ENCODE measurements at places on chromosomes 3 and 15.
A peak's percentile ranks its signal among the peaks of the same experiment; 100 is the strongest.

DNA sequence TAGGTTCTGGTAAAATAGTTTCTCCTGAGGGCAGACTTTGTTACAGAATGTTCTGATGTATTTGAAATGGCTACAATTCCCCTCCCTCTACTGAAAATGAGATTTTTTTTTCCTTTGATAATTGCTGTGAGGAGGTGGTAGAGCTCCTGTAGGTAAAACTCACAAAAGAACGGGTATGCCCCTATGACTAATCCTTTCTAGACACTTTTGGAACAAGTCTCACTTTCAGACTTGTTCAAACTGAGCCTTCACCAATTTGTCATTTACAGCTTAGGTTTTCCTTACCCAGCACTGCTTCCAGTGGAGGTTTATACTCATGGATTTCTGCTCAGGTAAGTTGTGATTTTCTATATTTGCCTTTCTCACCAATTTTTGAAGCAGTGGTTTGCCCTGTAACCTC, 115.6 kb downstream of the NLGN1 start:
- peak; percentile 2 for DNase-seq

DNA sequence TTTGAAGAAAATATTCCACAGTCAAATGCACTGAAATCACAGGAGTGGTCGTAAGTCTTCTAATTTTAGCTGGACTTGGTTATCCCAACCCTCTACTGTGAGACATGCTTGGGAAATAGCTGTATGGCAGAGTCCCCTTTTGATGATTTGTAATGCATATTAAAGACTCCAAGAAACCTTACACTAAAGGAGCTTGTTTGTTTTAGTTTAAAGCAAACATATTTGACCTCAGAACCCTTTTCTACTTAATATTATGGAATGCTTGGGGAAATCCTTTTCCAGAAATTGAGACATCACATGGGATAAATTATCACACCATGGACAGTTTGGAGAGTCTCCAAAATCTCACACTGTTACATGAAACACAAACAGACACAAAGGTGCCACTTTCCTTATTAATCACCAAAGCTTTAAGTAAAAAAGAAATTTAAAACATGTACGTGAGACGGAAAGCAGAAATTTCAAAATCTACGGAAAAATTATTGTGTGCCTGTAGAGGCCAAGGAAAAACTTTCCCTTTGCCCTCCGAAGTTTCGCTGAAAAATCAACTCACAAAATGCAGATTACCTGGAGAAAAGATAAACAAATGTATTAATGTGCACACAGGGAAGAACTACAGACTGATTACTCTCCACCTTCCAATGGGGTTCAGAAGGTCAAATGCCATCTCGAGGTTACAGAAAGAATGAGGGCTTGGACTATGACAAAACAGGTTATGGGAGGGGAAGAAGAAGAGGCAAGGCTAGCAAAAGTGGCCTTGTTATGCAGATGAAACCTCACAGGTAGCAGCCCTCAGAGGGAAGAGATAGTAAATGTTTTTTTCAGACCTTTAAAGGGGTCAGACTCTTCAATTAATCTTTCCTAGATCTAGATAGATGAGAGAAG, 7.0 kb upstream of the CPB1 start:
- DNase-seq: no peak

GRCh38 chr3:117719316-117719926, 1009.8 kb downstream of the TUSC7 start:
- peak; percentile 12 for DNase-seq

DNA sequence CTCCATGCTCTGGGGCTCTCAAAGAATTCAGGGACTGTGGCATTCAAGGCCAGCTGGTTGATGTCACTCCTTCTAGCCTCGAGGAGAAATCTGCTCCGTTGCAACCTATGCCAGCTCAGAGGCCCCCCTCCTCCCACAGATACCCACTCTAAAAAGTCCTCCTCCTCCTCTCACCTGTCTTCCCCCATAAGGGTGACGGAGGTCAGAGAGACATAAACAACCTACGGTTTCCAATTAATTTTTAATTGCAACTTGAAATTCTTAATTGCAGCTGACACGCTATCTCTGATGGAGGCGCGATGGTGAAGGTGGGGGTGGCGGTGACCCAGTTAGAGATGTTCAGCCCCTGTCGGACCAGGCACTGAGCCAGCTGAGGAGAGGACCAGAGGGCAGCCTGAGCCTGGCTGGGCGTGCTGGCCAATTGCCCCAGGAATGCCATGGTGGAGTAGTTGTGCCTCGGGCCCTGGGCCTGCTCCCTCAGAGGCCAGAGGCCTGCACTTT, 43.2 kb upstream of the INSYN1 start:
- no peak for DNase-seq

DNA sequence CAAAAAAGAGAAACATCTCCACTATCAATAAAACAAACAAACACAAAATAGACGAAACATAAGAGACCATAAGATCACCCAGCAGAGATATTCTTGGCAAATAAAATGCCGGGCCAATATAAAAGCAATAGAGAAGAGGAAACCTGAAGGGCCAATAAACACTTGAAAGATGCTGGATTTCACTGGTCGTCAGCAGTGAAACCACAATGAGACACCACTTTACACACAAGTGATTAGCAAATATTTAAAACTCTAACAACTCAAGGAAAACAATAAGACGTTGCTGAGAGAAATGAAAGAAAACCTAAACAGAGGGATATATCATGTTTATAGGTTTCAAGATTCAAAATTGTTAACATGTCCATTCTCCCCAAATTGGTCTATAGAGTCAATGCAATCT, 148.5 kb downstream of the WDR76 start:
- no peak for DNase-seq

GRCh38 chr3:18625085-18625484, 199.9 kb upstream of the SATB1 start:
- DNase-seq: no peak

DNA sequence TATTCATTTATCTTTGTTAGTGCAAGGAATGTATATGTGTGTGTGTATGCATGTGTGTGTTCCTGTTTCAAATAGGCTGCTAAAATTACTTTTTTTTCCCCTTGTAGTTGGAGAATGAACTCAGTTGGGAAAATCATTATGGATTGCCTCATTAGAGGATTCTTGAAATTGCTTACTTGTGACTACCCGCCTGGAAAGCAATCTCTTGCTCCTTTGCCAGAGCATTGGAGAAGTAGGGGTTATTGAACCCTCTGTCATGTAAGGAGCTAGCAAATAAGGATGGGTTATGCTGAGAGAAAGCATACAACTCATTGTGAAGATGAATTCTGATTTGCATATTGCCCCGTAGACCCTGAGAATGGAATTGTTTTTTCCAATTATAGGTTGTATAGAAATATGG, 474.5 kb downstream of the CADM2 start:
- no peak for DNase-seq

GRCh38 chr15:66212563-66212921, 41.0 kb downstream of the MEGF11 start:
- no peak for DNase-seq

DNA sequence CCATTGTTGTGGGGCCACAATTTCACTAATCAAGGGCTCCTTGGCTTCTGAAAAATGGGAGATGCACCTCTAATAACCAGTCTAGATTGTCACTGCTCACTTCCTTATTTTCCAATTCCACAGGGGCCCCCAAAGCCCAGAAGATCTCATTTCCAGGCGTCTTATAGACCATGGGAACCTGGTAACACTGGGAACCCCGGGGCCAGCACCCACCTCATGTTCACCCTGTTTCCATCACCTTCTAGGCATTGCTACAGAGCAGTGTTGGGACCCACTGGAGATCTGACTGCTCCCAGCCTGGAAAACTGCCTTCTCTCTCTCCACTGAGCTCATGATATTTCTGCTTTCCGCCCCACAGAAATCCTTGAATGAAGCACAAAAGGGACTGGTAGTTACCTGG, 61.5 kb downstream of the TFRC start:
- DNase-seq: no peak

- DNase-seq: no peak
These were observed 100.5 kb downstream of the OSBPL10 start for GRCh38 chr3:31880482-31881078.

DNA sequence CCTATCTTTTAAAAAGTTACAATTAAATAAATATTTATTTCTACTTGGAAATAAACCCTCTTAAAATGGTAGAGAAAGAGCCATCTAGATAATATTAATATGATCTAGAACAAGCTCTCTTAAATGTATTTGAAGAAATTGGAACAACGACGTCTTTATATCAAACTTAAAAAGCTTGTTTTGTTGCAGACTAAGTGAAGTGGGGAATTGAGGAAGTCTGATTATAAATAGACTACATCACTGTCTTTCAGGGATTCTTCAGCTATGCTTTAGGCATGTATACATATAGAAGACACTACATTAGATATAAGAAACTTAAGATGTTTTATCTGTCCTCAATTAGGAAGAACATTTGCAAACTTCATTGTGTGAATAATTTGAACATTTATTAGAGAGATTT, 1.8 kb downstream of the BCHE start:
- DNase-seq: no peak

DNA sequence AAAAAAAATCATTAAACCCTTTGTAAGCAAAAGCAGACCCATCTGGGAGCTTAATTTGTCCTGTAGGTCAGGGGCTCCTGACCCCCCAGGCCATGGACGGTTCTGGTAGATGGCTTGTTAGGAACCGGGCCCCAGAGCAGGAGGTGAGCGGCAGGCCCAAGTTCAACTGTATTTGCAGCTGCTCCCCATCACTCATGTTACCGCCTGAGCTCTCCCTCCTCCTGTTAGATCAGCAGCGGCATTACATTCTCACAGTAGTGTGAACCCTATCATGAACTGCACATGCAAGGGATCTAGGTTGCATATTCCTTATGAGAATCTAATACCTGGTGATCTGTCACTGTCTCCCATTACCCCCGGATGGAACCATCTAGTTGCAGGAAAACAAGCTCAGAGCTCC, 60.7 kb downstream of the FSIP1 start:
- no peak for DNase-seq

DNA sequence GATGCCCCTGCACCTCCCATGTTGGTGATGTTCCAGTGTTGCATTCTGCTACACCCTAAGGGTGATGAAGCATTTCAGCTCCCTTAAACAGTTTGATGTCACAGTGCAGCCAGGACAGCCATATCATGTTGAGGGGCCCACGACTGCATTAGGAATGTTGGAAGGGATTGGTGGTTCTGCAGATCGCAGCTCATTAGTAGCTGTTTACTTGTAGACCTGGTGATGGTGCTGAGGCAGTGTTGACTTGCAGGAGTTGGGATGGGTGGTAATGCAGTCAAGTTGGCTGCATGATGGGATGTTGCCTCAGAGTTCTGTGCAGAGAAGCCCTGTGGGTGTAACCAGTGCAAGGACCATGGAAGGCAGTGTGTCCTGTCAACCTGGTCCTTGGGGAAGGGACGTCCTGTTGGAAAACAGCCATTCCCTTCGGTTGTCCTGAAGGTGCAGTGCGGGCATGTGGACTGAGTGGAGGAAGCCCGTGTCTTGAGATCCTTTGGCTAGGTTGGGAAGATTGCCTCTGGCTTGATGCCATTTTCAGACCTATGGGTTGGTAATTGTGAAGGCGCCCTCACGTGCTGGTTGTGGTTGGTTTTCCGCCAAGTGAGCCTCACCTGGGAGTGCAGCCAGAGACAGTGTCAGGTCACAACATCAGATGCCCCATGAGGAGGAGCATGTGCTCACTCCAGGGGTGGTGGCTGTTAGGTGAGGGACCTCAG, 100.7 kb downstream of the SNRPN start:
- DNase-seq: no peak

DNA sequence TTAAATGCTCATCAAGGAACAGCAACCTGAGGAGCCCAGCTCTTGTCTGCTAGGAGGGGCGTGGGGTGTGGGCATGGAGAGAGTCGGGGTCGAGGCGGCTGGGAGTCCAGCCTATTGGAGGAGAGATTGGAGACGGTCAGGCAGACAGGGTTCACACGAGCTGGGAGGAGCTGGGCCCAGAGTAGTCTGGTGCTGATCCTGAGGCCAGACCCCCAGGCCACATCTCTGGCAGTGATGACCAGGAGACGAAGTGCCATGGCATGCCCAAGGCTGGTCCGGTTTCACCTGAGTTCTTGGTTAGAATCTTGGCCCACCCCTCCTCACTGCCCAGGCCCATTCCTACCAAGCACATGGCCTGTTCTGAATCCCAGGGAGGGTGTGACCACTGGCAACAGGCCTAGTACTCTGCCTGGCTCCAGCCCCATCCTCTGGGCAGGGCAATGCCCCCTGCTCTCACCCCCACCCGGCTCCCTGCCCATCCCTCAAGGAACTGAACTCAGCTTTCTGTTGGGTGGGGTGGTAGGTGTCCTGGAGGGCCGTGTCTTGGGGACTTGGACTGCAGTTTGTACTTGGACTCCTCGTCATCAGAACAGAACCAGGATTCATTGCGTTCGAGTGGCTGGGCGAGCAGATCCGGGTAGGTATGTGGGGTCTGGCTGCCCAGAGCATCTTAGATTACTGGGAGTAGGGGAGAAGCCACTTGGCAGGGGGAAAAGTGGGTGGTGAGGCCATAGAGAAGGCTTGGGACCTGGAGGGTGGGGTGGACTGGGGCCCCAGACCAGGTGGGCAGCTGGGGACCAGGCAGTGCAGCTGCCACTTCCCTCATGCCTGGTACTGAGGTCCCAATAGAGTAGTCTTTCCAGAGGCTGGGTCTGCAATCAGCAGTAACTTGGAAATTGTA, 20.8 kb downstream of the SLC28A1 start:
- DNase-seq: no peak

- DNase-seq: no peak
These were observed 65.6 kb downstream of the WDR72 start for GRCh38 chr15:53693729-53694475.

DNA sequence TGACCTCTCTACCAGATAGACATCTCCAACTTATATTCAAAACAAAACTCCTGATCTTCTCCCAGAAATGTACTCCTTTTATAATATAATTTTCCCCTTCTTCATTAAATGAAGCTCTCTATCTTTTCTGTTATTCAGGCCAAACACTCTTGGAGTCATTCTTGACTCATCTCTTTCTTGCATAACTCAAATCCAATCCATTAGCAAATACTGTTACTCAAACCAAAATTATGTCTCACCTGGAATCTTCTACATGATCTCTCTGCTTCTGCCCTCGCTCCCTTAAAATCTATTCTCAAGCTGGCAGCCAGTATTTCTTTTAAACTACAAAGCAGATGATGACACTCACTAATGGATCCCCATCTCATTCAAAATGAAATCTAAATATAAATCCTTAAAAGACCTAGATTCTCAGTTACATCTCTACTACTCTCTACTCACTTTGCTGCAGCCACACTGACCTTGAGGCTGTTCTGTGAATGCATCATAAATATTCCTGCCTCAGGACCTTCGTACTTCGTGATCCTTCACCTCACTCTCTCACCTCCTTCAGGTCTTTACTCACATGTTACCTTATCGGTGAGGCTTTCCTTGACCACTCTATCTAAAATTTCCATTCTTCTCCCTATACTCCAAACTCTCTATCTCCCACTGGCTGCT, 160.9 kb downstream of the TBC1D5 start:
- DNase-seq: no peak

DNA sequence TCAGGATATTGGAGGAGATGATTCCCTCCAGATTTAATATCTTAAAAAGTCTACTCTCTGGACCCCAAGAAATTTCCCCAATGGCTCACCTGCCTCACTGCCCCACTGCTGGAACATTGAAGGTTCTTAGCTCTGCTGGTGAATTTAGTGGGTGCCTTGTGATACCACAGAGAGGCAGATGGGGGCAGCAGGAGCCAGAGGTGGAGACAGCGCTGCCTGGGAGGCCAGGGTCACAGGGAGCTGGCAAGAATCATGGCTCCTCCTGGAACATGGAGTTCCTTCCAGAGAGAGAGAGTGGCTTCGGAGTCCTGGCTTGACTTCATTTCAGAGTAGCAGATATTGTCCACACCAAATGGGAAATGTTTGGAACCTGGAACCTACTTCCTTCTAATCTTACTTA, 263.5 kb upstream of the CFAP20DC start:
- DNase-seq: peak; percentile 47

Measured in GM20000 (cell line).